SK-N-SH treated with all-trans-retinoic acid at 6 μM for 48 hours (cell line): ENCODE measurements at places on chromosomes 1 and 21.

GRCh38 chr1:118371612-118372011 is 186.6 kb upstream of the SPAG17 start:
- ATAC-seq, result no peak

DNA sequence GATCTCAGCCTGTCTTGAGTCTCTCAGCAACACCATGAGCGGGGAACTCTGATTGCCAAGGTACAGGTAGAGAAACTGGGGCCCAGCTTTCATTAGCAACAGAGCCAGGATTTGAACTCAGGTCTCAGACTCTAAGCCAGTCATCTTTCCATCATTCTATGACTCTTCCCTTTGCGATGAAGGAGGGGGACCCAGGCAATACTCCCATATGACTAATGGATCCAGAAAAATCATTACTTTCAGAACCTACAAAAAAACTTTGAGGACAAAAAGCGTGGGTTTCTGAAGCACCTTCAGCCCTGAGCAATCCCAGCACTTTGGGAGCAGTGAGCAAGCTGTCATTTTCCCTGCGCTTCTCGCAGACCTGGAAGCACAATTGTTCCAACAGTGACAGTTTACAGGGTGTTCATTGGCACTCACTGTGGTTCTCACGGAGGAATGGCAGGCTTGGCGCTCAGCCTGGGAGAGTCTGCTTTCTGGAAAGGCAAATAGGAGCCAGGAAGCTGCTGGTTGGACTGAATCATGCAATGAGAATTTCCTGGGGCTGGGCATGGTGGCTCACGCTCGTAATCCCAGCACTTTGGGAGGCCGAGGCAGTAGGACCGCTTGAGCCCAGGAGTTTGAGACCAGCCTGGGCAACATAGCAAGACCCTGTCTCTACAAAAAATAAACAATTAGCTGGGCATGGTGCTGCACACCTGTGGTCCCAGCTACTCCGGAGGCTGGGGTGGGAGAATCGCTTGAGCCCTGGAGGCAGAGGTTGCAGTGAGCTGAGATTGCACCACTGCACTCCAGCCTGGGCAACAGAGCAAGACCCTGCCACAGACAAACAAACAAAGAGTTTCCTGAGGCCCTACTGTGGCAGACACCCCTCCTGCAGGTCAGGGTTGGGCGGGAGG is 40.1 kb downstream of the SLC2A7 start:
- peak; percentile 91 for ATAC-seq

DNA sequence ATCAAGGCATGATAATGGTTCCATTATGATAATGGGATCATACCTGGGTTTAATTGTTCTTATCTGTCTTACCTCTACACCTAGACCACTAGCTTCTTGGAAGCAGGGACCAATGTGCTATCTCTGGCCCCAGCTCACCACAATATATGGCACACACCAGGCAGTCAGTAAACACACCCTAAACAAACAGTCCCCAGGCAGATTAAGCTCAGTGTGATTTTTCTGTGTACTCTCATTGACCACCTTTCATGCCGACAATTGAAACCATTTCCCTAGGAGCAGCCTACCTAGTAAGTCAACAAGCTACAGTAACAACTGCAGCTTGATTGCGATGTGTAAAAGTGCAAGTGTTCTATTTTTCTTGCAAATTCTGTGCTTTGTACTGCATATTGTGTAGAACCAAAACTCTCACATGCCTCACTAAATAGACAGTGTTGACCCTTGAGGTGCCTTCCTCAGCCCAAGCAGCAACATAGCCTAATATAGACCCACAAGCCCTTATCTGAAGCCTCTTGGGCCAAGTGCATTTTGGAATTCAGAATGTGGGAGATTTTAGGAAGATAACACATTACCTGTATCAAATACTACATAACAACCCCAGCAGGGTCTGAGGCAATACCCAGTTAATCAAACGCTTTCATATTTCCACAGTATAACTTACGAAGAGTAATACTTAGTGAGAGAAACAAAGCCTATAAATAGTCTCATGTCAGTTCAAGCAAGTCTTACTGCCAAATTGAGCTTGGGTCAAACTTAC is 32.0 kb downstream of the INPP5B start:
- ATAC-seq, result no peak

- ATAC-seq, result no peak
Observed at GRCh38 chr1:183285746-183286145, 99.7 kb downstream of the LAMC2 start.

- ATAC-seq, result no peak
Observed at GRCh38 chr1:231187571-231187970, 25.7 kb downstream of the TRIM67 start.

- ATAC-seq, result peak; percentile 99
Observed at GRCh38 chr21:33924079-33924765, 8.6 kb upstream of the ATP5PO start.

DNA sequence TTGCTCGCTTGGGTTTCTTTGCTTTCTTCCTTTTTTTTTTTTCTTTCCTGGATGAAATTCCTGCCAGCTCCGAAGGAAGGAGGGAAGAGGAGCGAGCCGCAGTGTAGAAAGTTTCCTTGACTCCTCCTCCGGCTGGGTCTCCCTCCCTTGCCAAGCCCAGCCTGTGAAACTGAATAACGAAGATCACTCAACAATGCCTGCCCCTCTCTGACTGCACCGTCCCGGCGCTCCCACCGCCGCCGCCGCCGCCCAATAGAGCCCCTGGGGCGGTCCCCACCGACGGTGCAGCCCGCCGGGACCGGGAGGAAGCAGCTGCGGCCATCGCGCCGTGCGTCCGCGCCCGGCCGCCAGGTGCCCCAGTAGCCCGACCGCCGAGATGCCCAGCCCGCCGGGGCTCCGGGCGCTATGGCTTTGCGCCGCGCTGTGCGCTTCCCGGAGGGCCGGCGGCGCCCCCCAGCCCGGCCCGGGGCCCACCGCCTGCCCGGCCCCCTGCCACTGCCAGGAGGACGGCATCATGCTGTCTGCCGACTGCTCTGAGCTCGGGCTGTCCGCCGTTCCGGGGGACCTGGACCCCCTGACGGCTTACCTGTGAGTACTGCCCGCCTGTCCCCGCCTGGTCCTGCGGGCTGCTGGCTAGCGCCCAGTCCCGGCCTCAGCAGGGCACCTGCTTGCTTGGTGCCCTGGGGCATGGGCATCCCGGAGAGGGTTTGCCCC is at the start of gene LGR6:
Gene LGR6 (plus strand): TSS at position 186 of the 714 bp plus-strand sequence. CDS start 191 bp downstream, at position 377.
- ATAC-seq, result no peak

GRCh38 chr1:110780600-110781484 is 92.1 kb upstream of the CD53 start:
- ATAC-seq, result peak; percentile 72

GRCh38 chr1:200893411-200893901 is 1.2 kb upstream of the INAVA start:
- ATAC-seq, result no peak

DNA sequence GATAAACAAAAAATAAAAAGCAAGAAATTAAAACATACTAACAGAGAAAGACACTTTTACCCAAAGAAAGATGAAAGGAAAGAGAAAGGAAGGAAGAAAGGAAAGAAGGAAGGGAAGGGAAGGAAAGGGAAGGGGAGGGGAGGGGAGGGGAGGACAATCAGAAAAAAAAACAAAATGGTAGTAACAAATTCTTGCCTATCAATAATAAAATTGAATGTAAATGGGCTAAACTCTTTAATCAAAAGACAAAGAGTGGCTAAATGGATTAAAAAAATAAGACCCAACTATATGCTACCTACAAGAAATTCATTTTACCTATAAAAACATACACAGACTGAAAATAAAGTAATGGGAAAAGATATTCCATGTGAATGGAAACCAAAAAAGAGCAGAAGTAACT is 372.9 kb upstream of the NFIA start:
- no peak for ATAC-seq

DNA sequence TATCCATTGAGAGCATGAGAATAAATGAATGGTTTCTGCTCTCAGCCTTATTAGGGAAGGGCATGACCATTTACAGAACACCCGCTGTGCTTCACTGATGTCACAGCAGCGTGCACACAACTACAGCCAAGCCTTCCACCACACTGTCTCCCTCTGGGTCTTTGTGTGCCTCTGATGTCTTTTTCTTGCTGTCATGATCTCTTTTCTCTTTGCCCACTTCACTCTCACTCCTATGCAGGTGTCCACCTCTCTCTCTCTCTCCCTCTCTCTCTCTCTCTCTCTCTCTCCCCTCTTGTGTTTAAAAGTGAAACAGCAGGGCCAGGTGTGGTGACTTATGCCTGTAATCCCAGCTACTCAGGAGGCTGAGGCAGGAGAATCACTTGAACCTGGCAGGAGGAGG is 232.5 kb upstream of the JUN start:
- no peak for ATAC-seq

DNA sequence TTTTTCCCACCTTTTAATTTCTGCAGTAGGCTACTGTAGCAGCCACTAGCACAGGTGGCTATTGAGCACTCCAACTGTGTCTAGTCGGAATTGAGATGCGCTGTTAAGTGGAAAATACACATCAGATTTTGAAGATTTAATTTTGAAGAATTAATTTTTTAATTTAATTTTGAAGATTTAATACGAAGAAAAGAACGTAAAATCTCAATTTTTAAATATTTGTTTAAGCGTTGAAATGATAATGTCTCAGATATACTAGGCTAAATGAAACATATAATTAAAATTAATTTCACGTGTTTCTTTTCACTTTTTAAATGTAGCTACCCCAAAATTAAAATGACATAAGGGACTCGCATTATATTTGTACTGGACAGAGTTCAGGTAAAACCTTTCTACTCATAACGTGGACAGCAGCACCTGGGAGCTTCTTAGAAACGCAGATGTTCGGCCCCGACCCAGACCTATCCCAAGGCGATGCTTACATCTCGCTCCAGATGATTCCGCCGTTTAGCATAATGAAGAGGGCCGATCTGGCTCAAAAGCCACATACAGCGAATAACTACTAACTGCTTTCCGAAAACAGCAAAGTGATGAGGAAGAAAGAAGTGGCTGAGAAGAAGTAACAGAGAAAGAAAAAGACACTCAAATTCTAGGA is 717 bp downstream of the CRYZL1 start:
- ATAC-seq, result no peak

- no peak for ATAC-seq
Observed at GRCh38 chr1:236148470-236148845, 6.1 kb downstream of the GPR137B start.

DNA sequence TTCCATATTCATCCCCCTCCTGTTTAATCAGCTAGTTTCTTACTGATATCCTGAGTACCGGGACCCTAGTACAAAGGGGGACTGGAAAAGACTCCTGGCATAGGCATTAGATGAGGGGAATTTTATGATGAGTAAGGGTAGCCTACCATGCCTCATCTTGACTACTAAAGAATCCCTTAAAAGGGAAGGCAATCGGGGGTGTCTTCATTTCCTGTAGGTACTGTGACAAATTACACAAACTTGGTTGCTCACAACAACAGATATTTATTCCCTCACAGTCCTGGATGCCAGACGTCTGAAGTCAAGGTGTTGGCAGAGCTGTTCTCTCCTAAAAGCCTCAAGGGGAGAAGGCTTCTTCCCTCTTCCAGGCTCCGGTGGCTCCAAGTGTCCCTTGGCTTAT is 28.9 kb upstream of the RUNX1 start:
- no peak for ATAC-seq

DNA sequence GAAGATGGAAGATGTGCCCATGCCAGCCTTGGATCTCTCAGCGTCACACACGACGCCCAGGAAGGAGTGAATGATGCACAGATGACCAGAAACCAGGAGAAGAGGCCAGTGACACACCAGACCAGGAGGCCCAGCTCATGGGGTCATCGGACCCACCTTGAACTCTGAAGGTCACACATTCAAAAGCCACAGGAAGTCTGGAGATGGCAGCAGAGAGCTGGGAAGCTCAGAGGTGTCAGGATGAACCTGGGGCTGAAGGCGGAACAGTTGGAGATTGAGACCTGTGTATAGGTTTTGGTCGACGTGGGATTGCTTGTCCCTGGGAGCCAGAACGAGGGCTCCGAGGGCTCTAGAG is 43.6 kb downstream of the SLC19A1 start:
- ATAC-seq, result no peak

GRCh38 chr1:77015748-77016341 is 148.6 kb downstream of the ST6GALNAC5 start:
- no peak for ATAC-seq

DNA sequence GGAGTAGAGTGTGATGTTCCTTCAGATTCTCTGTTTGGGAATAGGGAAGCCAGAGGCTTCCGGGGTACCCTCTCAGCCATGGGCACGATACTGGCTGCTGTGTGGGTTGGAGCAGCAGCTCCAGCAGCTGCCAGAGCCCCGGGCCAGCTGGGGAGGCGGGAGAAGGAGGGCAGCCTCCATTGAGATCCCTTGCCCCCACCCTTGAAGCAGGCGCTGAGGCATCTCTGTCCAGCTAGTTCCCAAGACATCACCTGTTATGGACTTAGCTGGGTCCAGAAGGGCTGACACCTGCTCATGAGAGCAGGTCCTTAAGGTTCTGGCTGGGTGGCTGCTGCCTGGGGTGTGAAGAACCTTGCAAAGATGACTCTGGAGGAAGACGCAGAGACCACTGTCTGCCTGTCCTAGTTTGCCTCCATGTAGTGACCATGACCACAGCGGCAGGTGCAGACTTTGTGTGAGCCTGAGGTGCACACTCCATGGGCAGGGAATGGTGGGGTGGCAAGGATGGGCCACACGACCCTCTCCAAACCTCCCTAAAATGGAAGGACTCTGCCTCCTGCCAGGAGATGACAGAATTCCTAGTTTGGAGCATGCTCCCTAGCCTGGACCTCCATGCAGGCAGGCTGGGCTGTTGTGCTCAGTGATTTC is 222.6 kb upstream of the C1orf174 start:
- no peak for ATAC-seq
